ENCODE measurements at places on chromosomes 11 and 22. TPM values are rescaled to one million over a fixed set of nuclear protein-coding genes. Genes with fewer than 3 reads are reported as not detected.

- DNase-seq, result no peak
- H3K27me3 ChIP-seq, result no peaks in the 10 kb centered on the region
- H3K27ac ChIP-seq, result no peak overlapping the region
- H3K4me3 ChIP-seq, result no peak overlapping the region
Observed at GRCh38 chr22:23210428-23211170, 30.3 kb downstream of the BCR start.

- no peak for DNase-seq
- H3K27ac ChIP-seq, result no peak overlapping the region
Observed at GRCh38 chr11:33842236-33842915, 49.5 kb downstream of the LMO2 start.

DNA sequence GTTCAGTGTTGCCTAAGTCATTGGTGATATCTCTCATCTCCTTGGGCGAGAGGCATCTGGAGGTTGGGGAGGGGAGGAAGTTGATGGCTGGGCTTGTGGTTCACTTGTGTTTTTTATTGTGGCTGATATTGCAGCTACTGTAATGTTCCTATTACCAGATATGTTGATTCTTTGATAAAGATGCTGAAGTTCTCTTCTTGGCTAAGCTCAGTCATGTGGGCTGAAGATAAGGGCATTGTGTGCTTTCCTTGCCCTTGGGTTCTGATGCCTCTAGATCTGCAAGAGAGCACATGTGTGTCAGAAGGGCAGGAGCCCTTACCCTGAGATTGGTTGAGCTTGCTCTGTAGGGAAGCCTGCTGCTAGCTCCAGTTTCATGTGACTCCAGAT is 12.0 kb downstream of the STX3 start:
- peaks cover 62% of the 10 kb centered on the region for H3K4me1 ChIP-seq
- DNase-seq, result no peak
- no peaks in the 10 kb centered on the region for H3K27me3 ChIP-seq
- no peak overlapping the region for H3K4me3 ChIP-seq

GRCh38 chr22:31611061-31611760 is 50.8 kb downstream of the PISD start:
- no peak overlapping the region for H3K4me3 ChIP-seq
- H3K4me1 ChIP-seq, result peaks cover 24% of the 10 kb centered on the region

DNA sequence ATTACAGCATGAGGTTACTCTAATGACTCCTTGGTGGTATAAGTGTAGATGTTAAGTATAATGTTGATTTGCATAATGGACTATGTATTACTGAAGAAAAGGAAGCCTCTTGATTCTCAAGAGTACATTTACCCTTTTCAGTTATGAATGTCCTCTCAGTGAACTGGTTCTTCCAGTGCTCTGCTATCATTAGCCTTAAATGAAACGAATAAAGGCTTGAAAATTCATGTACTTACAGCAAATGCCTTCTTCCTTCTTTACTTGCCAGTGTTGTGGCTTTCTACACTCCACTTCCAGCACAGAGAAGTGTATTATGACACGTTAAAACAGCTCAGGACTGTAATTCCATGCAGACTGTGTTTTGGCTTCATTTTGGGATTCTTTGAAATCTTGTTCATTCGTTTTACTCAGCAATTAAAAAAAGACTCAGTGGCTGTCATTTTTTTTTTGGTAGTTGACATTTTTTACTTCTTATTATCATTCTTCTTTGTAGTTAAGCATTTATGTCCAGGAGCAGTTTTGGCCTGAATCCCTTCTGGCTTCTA is 96.9 kb downstream of the MTMR3 start:
- peaks cover 51% of the 10 kb centered on the region for H3K36me3 ChIP-seq
- no peak overlapping the region for H3K4me3 ChIP-seq
- no peak overlapping the region for H3K27ac ChIP-seq
- no peaks in the 10 kb centered on the region for H3K27me3 ChIP-seq

- no peak overlapping the region for H3K27ac ChIP-seq
- no peak overlapping the region for H3K4me3 ChIP-seq
- DNase-seq, result no peak
- peaks cover 15% of the 10 kb centered on the region for H3K4me1 ChIP-seq
- H3K36me3 ChIP-seq, result no peaks in the 10 kb centered on the region
Observed at GRCh38 chr11:47889714-47890441, 41.7 kb upstream of the NUP160 start.

DNA sequence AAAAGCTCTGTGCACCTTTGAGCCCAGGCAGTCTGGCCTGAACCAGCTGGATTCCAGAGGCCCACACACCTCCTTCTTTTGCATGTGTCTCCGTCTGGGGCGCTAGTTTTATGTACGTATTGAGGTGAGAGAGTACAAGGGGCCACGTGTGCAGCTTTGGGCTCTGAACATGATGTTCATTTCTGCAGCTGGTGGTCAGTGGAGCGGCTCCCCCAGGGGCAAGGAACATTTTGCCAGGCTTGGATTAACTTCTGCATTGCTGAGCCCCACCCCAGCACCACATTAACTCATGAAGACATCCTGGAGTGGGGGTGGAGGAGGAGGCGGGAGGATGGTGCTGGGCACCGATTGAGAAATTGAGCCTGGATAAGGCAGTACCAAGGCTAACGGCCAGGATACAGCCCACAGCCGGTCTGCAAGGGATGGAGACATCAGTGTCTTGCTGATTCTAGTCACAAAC is 13.8 kb downstream of the USP2 start:
- H3K27me3 ChIP-seq, result no peaks in the 10 kb centered on the region
- peaks cover 39% of the 10 kb centered on the region for H3K4me1 ChIP-seq
- no peaks in the 10 kb centered on the region for H3K36me3 ChIP-seq
- peak; percentile 37 for DNase-seq
- no peak overlapping the region for H3K27ac ChIP-seq

GRCh38 chr22:42991010-42991651 is 23.8 kb downstream of the PACSIN2 start:
- H3K27me3 ChIP-seq, result no peaks in the 10 kb centered on the region
- H3K36me3 ChIP-seq, result no peaks in the 10 kb centered on the region
- no peak overlapping the region for H3K4me3 ChIP-seq
- H3K4me1 ChIP-seq, result peaks cover 48% of the 10 kb centered on the region

- no peaks in the 10 kb centered on the region for H3K36me3 ChIP-seq
- H3K27me3 ChIP-seq, result no peaks in the 10 kb centered on the region
- no peak for DNase-seq
Observed at GRCh38 chr11:79040348-79040747, 400.5 kb downstream of the TENM4 start.

GRCh38 chr11:112963368-112963955 is 2.2 kb downstream of the NCAM1 start:
- peaks cover 11% of the 10 kb centered on the region for H3K4me1 ChIP-seq
- H3K27me3 ChIP-seq, result peaks cover 75% of the 10 kb centered on the region
- no peaks in the 10 kb centered on the region for H3K36me3 ChIP-seq
- no peak overlapping the region for H3K27ac ChIP-seq
- peak; percentile 62 for DNase-seq

The SNX19 gene
- 72.2 TPM for total RNA-seq

The SLC5A12 gene
- not detected for total RNA-seq

The IGLL5 gene
- total RNA-seq, result 12.3 TPM

The SF3A1 gene
- 164 TPM for total RNA-seq

The LRRC56 gene
- total RNA-seq, result 3.2 TPM
